Activated T-cell treated with anti-CD3 and anti-CD28 coated beads, Interleukin-2, amount 50 U/mL, for 4 hours (primary cell): ENCODE measurements at places on chromosomes 12 and 14.
A peak's percentile ranks its signal among the peaks of the same experiment; 100 is the strongest.

- no peak for DNase-seq
Observed at GRCh38 chr12:113006641-113007040, 28.3 kb downstream of the OAS2 start.

- DNase-seq, result no peak
Observed at GRCh38 chr14:68407285-68407684, 385.6 kb downstream of the ZFP36L1 start.

- peak; percentile 4 for DNase-seq
Observed at GRCh38 chr12:71938728-71939385, at the start of gene TPH2. TPH2 (plus strand) TSS chr12:71938845; CDS start chr12:71938987, 142 bp downstream.

GRCh38 chr12:39984670-39985069 is 121.2 kb downstream of the SLC2A13 start:
- no peak for DNase-seq

DNA sequence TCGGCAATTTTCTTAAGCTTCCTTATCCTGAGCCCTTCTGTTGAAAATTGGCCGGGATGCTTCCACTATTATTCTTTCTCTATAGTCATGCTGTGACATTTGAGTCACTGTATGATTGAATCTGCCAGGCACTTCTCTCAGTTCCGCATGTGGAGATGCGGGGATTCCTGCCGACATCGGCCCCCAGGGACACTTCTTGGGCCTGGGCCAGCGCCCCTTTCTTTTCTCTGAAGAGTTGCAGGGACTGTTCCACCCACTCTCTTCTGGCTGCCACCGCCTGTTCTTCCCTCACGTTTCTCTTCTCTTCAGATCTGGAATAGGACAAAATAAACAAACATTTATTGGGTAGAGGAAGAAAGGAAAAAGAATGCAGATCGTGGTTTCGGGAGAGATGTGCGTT is 310.1 kb downstream of the ETNK1 start:
- DNase-seq, result no peak

- no peak for DNase-seq
Observed at GRCh38 chr12:120662879-120663278, 22.5 kb downstream of the CABP1 start.

DNA sequence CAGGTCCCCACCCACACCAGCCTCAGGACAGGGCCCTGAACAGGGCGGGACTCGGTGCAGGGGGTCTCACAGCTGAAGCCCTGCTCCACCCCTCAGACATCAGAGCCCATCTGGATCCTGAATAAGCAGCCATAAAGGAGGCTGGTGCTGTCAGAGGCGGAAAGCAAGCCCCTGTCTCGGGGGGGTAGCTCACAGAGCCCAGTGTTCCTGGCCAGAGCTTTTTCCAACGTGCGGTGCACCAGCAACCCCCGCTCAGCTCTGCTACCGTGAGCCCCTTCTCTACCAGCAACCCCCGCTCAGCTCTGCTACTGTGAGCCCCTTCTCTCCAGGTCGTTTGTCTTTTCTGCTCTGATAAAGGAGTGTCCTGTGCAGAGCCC is 136.5 kb upstream of the SFSWAP start:
- DNase-seq, result no peak

- no peak for DNase-seq
Observed at GRCh38 chr14:96177766-96178375, 26.8 kb upstream of the BDKRB2 start.

- DNase-seq, result no peak
Observed at GRCh38 chr12:67052981-67053380, 216.2 kb upstream of the CAND1 start.

GRCh38 chr12:79420146-79420618 is 270.6 kb downstream of the PAWR start:
- no peak for DNase-seq

DNA sequence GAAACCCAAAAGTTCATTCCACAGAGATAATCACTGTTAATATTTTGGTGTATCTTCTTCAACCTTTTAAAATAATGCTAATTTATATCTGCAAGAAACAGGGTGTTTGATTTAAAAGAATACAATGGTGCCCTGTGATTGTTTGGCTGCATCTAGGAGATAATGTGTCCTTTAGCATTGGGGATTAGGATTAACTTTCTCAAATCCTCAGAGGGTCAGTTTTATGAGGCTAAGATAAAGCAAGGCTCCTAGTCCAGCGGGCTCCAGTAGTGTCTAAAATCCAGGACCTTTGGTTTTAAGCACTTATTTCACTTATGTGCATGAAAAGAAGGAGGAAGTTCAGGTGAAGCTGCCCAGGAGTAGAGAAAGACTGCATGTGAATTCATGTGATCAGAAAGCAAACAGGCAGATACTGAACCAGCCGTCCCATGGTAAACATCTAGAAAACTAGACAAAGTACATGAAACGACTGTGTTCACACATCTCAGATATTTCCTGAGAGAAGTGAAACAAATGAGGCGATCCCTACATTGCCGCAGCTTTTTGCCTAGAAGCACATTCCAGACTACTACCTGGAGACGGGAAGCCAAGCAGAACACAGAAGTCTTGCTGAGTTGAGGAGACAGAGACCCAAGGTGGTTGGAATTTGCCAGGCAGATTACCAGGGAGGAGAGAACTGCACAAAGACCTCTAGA is 129.1 kb upstream of the MAX start:
- DNase-seq, result no peak

DNA sequence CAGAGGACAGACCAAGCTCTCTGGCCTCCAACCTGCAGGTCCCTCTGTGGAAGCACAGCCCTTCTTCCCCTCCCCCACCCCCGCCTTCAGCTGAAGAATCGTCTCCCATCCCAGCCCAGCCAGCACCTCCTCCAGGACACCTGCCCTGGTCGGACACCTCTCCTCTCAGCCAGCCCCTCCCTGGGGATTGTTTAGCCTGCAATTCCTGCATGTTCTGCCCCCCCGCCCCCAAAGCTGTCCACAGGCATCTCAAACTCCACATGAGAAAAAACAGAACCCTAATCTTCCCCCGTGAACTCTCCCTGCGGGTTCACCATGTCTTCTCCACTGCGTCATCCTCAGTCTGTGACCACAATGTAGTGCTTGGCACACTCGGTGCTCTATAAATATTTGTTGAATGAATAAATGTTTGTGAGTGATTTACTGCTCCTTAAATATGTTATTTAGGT is 24.1 kb downstream of the PRIMA1 start:
- DNase-seq, result no peak

GRCh38 chr14:61080591-61081010 is 99.6 kb downstream of the SLC38A6 start:
- no peak for DNase-seq

- no peak for DNase-seq
Observed at GRCh38 chr12:48126953-48127630, 7.9 kb downstream of the PFKM start.

DNA sequence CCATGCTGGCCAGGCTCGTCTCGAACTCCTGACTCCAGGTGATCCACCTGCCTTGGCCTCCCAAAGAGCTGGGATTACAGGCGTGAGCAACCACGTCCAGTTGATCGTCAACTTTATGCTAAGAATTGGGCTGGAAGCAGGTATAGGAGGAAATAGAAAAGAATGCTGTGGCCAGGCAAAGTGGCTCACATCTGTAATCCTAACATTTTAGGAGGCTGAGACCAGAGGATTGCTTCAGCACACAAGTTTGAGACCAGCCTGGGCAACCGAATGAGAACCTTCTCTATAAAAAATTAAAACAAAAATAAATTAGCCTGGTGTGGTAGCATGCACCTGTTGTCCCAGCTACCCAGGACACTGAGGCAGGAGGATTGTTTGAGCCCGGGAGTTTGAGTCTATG is 37.1 kb upstream of the SNX6 start:
- no peak for DNase-seq

DNA sequence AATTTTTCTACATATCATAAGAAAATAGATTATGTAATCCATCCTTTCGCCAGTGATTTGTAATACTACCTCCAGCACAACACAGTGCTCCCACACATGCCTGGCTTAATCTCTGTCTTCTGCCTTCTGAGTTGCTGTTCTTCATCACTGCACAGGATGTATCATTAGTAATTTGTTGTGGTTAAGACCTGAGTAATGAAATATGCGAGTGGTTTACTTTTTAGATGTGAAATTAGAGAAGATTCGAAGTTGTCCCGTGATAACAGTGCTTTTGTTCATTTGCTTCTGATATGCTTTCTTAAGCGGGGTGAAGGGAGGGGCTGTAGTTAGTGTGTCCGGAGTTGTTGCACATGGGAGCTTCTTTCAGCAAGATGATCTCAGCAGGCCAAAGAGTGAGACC is 18.1 kb downstream of the KRT85 start:
- DNase-seq, result no peak

GRCh38 chr12:54486173-54486867 is 11.2 kb upstream of the NCKAP1L start:
- DNase-seq, result no peak

DNA sequence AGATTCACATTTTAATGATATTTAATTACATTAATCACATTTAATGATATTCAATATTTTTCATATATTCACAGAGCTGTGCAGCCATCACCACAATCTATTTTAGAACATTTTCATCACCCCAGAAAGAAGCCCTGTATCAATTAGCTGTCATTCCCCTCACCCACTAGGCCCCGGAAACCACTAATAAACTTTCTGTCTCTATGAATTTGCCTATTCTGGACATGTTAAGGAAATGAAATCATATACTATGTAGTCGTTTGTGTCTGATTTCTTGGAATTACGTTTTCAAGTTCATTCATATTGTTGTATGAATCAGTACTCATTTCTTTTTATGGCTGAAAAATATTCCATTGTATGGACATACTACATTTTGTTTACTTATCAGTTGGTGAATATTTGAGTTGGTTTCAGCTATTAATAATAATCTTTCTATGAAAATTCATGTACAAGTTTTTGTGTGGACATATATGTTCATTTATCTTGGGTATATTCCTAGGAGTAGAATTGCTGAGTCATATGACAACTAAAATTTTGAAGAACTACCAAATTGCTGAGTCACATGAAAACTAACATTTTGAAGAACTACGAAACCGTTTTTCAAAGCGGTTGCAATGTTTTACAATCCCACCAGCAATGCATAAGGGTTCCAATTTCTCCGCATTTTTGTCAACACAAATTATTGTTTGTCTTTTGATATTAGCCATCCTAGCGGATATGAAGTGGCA is 11.7 kb upstream of the OTOGL start:
- no peak for DNase-seq

GRCh38 chr14:96956464-96957239 is 159.5 kb downstream of the VRK1 start:
- no peak for DNase-seq
